ENCODE measurements at places on chromosomes 16 and 17.

DNA sequence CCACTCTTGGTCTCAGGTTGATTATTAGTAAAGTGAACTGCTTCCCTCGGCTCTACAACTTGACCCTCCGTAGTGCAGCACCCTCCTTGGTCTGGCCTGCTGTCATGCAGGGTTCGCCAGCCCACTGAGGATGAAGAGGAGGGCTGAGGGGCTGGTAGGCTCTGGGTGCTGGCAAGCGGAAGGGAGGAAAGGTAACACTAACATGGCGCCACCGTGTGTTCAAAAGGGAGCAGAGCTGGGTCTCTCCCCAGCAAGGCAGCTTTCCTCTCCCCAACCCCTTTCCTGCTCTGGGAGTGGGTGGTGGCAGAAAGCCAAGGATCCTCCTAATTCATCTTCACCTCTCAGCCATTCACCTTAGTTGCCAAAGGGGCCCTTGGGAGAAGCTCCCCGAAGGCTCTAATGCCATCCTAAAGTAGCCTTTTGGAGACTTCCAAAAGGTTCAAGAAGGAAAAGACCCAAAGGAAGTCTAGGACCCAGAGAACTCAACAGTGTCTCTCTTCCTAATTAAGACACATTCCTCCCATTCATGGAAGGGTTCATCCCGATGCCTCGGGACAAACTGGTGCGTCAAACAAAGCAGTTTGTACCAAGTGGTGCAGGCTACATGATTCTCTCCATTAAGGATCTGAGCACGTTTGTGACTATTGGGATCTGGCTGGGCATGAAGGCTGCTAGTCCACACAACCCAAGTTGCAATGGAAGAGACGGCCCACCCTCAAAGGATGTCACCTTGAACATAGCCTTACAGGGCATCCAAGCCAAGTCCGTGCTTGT lies 90.8 kb upstream of the TOB1 start:
- peak; percentile 46 for DNase-seq

GRCh38 chr16:27169511-27170071 lies 33.7 kb upstream of the KDM8 start:
- peak; percentile 96 for DNase-seq

DNA sequence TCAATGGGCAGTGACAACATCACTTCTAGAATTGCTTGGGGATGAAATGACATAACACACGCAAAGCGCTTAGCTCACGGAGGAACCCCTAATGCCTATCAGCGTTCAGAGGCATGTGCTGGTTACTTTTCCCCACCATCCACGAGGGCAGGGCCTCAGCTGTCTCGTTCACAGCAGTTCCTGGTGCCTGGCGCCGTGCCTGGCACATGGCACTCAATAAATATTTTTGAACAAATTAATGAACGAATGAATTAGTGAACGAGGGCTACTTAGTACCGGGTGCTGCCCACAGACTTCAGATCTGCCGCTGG lies 14.1 kb upstream of the CIBAR2 start:
- no peak for DNase-seq

GRCh38 chr17:78532311-78532710 lies 44.9 kb downstream of the DNAH17 start:
- DNase-seq = no peak

GRCh38 chr17:58111676-58112075 lies 28.5 kb downstream of the DYNLL2 start:
- no peak for DNase-seq

- DNase-seq = no peak
Measured at GRCh38 chr16:87784812-87785211, 19.0 kb upstream of the KLHDC4 start.

DNA sequence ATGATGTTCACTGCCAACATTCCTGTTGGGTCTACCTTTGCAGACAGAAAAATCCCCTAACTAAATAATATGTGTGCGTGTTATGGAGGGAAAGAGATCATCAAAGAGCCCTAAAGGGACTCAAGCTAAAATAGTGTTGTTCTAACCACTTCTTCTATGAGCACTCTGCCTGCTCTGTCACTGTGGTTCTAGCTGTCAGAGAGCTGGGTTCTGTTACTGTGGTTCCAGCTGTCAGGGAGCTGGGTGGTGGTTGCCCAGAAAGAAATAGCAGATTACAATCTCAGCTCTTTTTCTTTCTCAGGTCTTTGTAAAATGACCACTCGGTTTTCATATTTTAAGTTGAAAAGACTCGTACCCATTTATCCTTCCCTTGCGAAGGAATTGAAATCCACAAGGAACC lies 176.3 kb downstream of the HS3ST3A1 start:
- DNase-seq = no peak

- DNase-seq = no peak
Measured at GRCh38 chr17:41008811-41009210, at the start of gene KRTAP3-1. TSS of gene KRTAP3-1 (minus strand) at chr17:41009128. CDS start at chr17:41009074, 54 bp downstream.

- peak; percentile 39 for DNase-seq
Measured at GRCh38 chr16:324451-325334, 27.8 kb downstream of the AXIN1 start.

GRCh38 chr17:71188811-71189492 lies 931.9 kb upstream of the SOX9 start:
- DNase-seq = no peak

DNA sequence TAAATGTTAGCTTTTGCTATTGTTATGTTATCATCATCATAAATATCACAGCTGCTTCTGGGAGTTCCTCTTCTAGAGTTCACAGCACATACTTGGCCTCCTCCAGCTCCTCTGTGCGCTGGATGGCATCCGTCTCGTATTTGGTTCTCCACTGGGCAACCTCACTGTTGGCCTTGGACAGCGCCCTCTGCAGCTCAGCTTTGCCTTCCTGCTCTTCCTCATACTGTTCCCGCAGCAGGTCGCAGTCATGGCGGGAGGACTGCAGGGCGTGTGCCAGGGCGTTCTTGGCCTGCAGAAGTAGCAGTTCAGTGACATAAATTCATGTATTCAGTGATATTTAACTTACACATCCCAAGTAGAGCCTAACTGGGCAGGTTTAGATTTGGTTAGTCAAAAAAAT lies 23.4 kb downstream of the MYH8 start:
- DNase-seq = no peak

DNA sequence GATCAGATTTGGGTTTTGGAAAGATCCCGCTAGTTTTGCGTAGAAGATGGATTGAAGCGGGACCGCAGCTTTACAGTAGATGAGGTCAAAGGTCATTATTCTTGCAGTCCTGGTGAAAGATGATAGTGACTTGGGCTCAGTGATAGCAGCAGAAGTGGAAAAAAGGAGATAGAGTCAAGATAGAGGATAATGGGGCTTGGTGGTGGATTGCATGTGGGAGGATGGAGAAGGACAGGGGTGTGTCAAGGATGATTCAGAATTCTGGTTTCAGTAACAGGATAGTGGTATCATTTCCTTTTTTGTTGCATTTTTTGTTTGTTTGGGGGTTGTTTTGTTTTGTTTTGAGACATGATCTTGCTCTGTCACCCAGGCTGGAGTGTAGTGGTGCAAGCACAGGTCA lies 28.7 kb downstream of the CHD9NB start:
- DNase-seq = no peak

DNA sequence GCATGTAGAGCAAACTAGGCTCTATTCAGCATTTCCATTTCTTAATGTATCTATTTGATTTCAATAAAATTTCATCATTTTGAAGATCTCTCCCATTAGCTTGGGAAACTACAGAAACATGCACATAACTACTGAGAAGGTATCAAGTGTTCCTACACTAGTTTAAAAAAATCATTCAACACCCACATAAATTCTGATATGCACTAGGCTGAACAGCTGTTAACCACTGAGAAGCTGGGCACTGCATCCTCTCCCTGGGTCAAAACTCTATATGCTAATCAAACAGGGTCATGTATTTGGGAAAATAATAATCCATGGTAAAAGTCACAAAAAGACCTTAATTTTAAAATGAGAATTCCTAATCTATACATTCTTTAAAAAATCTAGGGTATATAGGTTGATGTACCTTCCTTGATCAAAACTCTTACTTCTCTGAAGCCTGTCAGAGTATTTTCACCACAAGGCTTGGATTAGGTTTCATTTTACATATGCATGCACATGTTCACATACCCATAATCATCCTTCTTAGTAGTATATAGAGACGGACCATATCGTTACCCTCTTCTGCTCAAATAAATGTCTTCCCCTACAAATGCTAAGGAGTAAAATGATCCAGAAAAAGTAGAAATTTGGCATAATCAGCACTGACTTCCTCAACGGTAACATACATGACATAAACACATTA lies 57.2 kb downstream of the KANSL1 start:
- no peak for DNase-seq

- DNase-seq = no peak
Measured at GRCh38 chr16:48885471-48885870, 275.5 kb upstream of the N4BP1 start.

DNA sequence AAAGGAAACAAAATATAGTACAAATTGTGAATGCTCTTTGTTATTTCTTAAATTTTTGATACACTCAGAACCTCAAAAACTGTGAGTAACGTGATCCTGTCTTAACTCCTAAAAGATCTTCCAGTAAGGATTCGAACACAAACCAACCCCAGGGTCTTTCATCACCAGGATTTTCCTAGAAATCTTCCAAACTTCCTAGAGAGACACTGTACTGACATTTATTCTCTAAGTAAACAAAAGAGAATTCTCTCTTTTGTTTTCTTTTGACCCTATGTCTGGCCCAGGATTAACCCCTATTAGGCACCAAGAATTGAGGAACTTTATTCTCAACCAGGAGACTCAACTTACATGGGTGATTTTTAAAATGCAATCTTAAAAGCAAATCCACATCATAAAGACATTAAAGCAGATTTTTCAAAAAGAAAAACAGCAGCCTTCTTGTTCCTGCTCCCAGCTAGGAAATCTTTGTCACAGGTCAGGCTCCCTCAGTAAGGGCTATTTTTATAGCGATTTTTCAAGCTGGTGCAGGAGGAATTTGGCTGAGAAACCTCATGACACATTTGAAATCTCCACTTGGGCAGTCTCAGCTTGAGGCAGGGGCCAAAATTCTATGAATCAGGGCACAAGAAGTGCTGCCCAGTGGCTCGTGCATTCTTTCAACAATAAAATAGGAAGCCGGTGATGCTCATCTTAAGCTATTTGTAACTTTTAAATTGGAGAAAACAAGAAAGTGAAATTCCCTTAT lies 6.2 kb upstream of the SMG1 start:
- DNase-seq = no peak
